ENCODE measurements at places on chromosomes 5 and 9.

DNA sequence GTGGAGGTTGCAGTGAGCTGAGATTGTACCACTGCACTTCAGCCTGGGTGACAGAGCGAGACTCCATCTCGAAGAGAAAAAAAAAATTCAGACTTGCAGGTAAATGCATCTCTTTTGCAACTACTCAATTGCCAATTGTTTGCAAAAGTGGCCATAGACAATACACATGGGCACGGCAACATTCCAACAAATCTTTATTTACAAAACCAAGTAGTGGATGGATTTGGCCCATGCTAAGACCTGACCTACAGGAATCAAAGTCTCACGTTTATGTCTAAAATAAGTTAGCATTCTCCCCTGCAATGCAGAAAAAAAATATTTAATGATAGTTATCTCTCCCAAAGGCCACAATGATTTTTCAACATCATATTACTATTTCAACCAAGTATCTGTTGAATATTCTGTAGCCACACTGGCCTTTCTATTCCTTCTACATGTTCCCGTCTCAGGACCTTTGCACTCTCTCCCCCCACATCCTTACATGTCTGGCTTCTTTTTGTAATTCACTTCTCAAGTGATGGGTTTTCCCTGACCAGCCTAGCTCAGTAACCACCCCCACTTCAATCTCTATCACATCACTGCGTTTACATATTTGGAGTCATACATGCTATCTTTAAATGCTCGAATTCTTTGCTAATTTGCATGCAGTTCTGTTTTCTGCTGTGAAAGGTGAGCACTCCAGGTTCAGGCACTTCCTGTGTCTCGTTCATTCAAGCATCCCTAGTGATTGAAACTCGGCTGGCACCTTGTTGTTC lies 54.2 kb downstream of the FNBP1 start:
- DNase-seq: no peak

DNA sequence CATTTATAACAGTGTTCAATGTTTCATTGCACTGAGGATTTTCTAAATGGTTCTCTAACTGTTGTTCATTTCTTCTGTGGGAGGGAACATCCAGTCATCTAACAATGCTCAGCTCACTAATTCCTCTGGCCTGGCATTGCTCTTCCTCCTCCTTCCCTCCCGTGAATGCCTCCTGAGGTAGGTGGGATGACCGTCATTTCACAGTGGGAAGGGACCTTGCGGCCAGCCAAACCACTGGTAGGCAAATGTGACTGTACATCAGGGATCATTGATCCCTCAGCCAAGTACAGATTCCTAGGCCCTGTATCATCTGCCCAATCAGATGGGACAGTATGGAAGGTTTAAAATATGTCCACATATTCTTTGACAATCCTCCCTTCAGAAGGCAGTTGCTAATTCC lies 23.7 kb upstream of the VDAC1 start:
- DNase-seq: no peak

DNA sequence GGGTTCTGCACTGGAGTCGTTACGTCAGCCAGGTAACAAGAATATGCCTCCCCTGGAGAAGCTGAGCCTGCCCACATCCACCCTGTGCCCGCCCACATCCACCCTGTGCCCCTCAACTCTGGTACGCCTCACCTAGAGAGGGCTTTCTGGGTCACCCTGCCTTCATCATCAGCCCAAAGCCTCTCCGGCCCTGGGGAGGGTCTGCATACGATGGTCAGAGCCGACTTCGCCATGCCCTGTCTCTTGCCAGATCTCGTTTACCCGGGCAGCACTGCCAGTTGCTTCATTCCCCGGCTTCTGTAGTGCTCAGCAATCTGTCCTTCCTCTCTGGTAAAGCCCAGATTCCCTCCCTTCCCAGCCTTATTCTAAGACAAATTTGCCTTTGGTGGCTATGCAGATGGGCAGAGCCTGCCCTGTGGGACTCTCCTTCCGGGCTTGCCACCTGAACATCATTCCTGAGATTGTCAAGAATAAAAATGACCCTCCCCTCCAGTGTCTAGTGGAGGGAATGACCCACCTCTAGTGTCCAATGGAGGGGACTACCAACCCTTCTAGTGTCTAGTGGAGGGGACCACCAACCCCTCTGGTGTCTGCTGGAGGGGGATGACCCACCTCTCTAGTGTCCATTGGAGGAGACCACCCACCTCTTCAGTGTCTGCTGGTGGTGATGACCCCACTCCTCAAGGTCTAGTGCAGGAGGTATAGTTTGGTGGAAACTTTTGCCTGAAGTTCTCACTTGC lies 3.4 kb downstream of the PLEKHG4B start:
- no peak for DNase-seq

DNA sequence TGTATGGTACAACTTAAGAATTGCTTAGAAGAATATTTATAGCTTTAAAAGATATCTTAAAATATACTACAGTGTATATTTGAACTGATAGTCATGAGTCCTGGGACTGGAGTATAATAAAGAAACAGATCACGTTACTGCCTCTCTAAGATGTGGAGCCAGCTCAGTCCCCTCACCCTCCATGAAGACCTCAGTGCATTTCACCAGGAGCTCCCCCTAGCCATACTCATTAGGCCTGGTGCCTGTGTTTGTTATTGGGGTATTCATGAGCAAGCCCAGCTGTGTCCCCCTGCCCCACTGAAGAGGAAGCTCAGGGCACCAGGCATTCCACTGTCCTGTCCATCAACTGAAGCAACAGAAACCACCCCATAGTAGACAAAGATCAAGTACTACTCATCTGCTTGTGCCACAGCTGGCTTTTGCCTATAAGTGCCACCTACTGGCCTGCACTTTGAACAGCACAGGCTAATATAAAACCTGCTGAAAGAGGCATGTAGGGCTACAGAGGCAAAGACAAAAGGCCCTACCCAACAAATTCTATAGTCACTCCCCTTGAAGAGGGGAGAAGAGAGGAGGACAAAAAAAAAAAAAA lies 850.2 kb upstream of the NUDT12 start:
- peak; percentile 26 for DNase-seq

- no peak for DNase-seq
Observed at GRCh38 chr9:136835932-136836904, 6.1 kb upstream of the AJM1 start.

GRCh38 chr9:101400120-101400519 lies 1.5 kb downstream of the ZNF189 start:
- DNase-seq: no peak
